HuH-7 (cell line): ENCODE measurements at places on chromosomes 7 and 10.

DNA sequence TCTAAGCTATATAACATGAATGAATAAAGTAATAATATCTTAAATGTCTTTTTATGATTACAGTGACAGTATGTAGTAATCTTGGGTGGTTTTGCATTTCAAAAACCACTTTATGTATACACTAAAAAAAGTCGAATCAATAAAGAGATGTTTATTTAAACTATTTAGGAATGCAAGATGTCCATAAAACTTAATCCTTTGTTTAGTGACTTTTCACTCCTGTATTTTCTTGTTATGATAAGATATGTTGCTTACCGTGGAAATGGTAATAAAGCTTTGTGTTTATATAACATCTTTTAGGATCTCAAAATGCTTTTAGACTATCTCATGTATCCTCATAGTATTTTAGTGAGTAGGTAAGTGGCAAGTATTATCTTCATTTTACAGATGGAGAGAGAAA lies 48.5 kb downstream of the SP4 start:
- no peak for DNase-seq

- DNase-seq: no peak
These were observed 11.9 kb downstream of the PDGFA start for GRCh38 chr7:507623-508300.

DNA sequence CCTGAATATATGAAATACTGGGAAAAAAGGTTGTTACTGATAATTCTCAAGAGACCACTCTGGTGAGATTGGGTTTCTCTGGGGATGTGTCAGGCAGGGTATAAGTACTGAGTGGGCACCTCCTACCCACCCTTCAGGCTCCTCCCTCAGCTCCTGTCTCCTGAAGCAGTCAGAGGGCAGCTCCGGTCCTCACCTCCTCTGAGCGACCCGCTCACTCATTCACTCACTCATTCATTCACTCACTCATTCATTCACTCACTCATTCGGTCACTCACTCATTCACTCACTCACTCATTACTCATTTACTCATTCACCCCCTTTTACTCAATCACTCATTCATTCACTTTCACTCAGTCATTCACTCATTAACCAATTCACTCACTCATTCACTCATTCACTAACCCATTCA lies 6.9 kb upstream of the PFKP start:
- DNase-seq: no peak

- DNase-seq: no peak
These were observed 64.3 kb upstream of the NRP1 start for GRCh38 chr10:33398796-33399195.

DNA sequence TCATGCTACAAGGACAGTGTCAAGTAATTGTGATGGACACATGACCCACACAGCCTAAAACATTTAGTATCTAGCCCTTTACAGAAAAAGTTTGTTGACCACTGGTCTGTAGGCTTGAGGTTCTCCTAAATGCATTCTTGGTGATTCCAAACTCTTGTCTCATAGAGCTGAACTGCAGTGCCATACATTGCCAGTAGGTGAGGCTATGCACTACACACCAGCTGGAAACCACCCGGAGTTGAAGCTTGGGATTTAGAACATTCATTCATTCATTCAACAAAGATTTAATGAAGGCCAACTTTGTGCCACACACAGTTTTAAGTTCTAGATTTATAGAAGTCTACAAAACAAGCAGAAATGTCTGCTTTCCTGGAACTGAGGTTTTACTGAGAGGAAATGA lies 77.3 kb upstream of the TCF7L2 start:
- DNase-seq: no peak
